ENCODE measurements at places on chromosomes 11 and 22.

DNA sequence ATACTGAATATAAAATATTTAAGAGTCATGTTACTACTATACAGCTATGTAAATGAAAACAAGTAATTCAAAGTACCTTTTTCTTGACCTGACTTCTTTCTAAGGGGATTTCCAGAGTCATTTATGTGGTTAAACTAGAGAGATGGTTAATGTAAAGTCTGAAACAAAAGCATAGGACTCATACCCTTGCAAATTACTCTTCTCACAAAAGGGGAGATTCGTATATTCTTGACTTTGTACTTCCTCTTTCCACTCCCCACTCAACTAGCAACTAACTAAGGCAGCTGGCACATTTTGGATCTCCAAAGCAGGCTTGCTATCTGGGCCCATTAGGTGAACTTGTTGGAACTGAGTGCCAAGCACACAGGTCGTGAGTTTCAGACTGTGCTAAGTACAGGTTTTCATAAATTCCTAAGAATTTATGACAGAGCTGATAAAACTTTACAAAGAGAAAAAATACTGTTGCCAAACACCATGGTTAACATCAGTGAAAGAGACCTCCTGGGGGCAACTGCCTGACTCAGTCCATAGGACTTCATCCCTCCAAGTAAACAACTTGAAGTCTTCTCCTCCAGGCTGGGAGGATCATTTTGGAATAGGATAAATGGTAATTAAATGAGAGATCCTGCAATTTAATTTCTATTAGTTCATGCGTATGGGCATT is 77.0 kb upstream of the DDI1 start:
- DNase-seq = no peak

GRCh38 chr22:37273126-37273845 is 9.0 kb upstream of the CYTH4 start:
- no peak for DNase-seq

- no peak for DNase-seq
Measured at GRCh38 chr11:118876286-118876685, 7.4 kb upstream of the CXCR5 start.

DNA sequence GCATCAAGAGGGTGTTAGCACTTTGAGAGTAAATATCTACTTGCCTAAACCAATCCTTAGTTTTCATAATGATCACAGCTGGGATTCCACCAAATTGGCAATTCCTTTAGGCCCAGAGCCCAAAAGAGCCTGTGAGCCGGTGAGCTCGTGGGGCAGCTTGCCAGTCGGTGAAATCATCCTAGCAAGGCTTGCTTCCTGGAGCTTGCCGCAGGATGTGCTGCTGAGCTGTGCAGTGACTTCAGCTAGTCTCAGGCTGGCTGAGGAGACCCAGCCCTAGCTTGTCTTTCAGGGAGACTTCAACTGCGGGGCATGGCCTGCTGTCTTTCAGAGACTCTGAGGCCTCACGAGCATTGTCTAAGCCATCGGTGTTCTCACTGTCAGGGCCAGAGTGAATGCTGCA is 73.6 kb upstream of the SUSD2 start:
- no peak for DNase-seq

DNA sequence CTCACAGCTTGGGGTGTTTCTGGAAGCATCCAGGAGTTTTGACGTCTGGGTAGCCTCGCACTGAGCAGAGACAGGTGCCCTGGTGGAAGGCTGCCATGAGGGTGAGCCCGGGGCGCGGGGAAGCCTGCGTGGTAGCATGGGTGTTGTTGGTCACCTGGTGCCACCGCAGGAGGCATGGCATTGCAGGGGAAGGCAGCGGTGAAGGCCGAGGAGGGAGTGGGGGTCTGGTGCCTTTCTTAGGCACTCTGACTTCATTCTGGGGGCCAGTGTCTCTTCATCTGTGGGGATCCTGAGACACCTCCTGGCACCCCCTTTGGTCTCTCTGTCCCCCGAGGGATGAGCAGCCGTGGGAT is 271.2 kb downstream of the TBC1D22A start:
- DNase-seq = no peak

- no peak for DNase-seq
Measured at GRCh38 chr11:106152824-106153223, 75.4 kb downstream of the AASDHPPT start.

GRCh38 chr11:61298663-61299244 is 3.6 kb upstream of the VWCE start:
- DNase-seq = no peak

DNA sequence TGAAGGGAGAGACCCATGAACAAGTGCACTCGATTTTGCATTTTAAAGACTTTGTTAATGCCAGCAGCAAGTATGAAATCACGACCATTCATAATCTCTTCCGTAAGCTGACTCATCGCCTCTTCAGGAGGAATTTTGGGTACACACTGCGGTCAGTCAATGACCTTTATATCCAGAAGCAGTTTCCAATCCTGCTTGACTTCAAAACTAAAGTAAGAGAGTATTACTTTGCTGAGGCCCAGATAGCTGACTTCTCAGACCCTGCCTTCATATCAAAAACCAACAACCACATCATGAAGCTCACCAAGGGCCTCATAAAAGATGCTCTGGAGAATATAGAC is 5.9 kb downstream of the SERPIND1 start:
- DNase-seq = no peak

DNA sequence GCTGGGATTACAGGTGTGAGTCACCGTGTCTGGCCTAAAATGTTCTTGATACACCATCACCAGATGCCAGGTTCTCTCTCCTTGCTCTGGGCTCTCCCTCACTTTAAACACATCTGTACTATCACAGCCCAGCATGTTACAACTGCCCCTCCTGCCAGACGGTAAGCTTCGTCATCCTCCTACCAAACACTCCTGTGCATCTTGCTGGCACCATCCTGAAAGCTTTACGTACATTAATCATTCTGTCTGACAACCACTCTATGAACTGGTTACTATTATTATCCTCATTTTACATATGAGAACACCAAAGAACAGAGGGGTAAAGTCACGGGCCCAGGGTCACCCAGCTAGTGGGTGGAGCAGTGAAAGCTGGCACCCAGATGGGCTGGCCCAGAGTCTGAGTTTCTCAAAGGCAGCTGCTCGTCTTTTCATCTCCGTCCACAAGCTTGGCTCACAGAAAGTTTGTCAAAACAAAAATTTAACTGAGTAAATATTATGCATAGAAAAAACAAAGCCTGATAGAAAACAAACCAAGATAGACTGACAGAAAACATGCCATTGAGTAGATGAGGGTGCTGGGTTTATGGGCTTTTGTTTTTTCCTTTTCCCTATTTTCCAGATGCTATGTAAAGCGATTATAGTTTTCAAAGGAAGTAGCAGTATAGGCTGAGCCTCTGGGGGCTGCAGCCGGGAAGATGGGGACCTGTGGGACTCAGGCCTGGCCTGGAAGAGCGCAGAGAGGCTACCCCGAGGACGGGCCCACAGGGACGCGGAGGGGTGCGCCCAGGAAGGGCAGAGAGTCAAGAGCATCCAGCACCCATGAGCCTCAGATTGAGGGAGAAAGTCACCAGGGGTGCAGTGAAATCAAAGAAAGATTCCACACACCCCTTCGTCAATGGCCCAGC is 9.5 kb downstream of the PLA2G6 start:
- no peak for DNase-seq

GRCh38 chr11:93054881-93055280 is 85.4 kb downstream of the MTNR1B start:
- DNase-seq = no peak

DNA sequence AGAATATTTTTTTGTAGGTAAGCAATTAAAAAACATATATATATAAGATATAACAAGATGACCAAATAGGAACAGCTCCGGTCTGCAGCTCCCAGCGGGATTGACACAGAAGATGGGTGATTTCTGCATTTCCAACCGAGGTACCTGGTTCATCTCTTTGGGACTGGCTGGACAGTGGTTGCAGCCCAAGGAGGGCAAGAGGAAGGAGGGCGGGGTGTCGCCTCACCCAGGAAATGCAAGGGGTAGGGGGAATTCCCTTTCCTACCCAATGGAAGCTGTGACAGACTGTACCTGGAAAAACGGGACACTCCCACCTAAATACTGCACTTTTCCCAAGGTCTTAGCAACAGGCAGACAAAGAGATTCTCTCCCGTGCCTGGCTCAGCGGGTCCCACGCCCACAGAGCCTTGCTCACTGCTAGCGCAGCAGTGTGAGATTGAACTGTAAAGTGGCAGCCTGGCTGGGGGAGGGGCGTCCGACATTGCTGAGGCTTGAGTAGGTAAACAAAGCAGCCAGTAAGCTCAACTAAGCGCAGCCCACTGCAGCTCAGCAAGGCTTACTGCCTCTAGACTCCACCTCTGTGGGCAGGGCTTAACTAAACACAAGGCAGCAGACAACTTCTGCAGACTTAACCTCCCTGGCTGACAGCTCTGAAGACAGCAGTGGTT is 163.8 kb downstream of the CWF19L2 start:
- DNase-seq = no peak

GRCh38 chr11:21066030-21066429 is 396.6 kb downstream of the NELL1 start:
- no peak for DNase-seq

GRCh38 chr11:119523539-119524157 is 100.7 kb upstream of the THY1 start:
- DNase-seq = no peak

- peak; percentile 9 for DNase-seq
Measured at GRCh38 chr11:134224710-134225664, 516 bp downstream of the VPS26B start.

DNA sequence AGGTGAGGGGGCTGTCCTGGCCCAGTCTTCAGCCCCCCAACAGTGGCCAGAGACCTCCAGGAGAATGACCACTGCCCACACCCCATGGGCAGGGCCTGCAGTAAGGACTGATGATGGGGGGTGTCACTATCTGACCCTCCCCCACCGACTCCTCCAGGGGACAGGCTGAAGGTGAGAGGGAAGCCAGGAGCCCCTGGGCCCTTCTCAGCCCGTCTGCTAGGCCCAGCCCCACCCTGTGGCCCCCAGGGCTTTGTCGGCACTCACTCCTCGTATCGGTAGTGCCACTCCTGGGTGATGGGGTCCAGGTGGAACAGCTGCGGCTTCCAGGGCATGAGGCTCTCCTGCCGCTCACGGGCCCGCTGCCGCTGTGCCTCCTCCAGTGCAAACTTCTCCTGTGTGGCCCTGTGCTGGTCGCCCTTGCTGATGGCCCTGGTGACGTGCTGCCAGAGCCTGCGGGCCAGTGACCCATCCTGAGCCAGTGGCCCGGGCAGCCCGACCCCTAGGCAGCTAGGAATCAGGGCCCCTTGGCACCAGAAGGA is 35.4 kb upstream of the CARS1 start:
- no peak for DNase-seq

DNA sequence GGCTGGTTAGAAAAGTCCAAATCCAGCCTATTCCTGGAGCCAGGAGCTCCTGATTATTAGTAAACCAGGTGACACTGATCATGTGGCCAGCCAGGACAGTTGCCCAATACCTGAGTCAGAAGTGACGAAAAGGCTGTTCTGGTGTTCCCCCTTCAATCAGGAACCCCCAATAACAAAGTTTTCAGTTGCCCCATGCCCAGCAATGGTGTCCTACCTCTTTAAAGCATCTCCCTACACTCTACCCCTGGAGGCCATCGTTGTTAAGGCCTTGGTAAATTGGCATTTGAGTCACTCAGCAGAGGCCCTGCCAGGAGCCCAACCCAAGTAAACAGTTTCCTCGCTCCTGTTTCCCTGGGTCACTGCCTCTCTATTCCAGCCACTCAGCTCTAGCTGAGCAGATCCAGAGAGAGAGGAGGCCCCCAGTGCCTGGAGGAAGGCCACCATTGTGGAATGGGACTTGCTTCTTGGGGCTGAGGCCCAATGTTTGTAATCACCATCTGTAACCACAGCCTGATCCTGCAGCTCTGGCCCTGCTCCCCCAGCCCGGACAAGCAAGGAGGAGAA is 25.0 kb downstream of the ARHGAP1 start:
- no peak for DNase-seq

GRCh38 chr22:19518635-19519034 is 5.6 kb downstream of the CLDN5 start:
- no peak for DNase-seq

GRCh38 chr11:14973621-14974514 is 1.7 kb upstream of the CALCA start:
- DNase-seq = peak; percentile 84

DNA sequence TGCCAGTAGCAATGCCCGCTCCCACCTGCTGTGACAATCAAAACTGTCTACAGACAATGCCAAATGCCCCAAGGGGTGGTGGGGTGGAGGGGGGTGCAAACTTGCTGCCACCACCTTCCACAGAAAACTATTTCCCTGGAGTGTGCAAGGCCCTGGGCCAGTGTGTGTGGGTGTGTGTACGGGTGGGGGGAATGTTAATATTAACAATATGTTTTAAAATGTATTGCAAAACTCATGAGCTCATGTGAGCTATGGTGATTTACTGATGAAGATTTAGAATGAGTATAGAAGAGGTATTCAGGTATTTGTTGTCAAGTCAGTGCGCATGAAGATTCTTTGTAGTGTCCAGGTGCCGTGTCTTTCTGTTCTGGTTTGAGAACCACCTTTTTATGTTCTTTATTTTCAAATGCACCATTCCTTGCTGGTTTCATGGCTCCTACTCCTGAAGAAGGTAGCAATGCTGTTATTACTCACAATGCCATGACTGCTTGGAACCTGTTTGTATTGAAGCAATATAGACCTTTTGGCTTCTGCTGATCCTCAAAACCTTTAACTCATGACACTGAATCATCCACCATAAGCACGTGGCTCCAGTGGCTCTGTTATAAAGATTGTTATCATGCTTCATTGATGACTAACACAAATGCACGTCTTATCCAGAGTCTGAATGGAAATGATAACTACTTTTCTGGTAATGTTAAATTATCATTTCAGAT is 29.9 kb upstream of the AQP11 start:
- DNase-seq = no peak

DNA sequence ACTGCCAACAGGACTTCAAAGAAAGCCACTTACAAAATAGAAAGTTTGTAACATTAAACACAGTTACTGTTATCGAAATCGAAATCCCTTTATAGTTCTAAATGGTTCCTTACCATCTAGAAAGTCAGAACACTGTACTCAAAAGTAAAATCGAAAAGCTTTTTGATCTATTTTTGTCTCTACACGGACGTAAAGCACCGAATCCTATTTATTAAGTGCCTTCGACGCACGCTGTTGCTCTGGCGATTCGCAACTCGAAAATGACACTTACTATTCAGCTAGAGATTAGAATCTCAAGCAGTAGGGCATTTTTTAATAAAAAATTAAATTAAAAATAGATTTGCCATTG is 78.3 kb downstream of the LARGE1 start:
- DNase-seq = no peak

Data from DMS153 (cell line).